Activated naive CD4-positive, alpha-beta T cell (primary cell): ENCODE measurements at places on chromosomes 5 and 9.
A peak's percentile ranks its signal among the peaks of the same experiment; 100 is the strongest.

DNA sequence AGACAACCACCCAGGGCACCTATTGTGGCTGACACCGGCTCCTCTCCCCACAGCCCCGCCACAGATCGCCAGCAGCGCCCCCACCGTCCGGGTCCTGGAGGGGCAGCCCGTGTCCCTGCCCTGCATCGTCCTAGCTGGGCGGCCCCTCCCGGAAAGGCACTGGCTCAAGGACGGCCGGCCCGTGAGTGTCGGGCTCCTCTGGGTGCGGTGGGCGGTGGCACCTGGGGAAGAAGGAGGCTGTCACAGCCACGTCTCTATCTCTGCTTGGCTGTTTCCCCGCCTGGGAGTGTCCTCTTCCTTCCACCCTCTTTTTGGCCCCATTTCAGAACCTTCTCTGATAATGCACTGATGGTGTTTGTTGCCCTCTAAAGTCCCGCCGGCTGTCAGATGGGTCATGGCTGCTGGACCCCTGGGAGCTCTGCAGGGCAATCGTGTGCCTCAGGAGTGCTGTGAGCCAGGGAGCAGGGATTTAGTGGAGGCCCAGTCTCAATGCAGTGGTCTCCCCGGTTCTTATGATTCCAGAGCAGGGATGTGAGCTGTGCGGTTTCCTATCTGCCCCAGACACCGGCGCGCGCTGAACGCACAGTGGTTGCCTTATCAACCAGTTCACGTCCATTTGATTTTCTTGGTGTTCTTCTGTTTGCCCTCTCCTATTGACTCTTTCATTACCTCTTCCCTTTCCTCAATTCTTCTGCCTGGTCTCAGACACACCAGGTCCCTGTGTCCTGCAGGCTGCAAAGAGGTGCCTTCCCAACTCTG is 55.3 kb downstream of the HMCN2 start:
- DNase-seq = no peak

- no peak for DNase-seq
These were observed 69.0 kb downstream of the SLC28A3 start for GRCh38 chr9:84271531-84271900.

DNA sequence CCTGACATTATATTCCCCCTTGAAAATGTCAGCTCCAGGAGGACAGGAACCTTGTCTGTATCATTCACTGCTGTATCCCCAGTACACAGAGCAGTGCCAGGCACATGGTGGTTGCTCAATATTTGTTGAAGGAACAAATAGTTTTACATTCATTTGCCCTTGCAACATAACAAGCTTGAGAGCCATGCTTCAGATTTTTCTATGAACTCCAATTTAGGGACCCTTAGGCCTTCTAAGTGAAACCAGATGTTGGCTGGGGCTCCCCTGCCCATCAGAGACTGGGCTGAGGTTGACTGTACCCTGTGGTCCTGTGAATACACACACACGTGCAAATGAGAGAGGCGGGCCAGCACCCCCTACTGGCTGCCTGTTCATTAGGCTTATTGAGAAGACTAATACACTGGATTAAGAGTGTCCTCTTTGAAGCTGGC is 214.9 kb upstream of the WWC1 start:
- no peak for DNase-seq

DNA sequence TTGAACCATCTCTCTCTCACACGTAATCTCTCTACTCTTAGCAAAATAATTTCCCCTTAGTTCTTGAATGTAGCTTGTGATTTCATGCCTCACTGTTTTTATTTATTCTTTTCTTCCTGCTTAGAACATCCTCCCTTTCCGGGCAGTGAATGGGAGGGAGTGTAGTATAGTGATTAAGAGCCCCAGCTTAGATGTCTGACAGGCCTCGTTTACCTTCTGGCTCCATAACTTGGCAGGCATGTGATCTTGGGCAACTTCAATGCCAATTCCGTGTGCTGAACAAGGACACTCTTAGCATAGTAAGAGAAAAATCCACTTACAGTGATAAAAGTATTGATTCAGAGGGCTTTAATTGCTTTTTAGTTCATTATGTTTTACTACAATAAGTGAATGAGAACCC is 96.3 kb upstream of the TNPO1 start:
- no peak for DNase-seq

DNA sequence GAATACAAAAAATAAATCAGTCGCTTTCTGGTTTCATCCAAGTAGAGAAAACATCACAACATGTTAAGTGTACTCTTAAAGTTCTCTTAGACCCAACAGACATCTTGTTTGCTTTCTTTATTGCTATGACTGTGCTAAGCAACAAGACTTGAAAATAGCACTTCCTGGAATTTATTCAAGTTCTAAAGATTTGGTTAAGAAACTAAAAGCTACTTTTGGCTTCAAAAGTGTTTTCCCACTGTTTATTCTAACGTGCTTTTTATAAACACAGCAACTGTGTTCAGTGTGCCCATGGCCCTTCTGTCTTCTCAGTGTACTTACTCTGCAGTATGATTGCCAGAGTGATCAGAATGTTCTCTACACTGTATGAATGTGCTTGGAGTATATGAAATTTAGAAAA is 109.8 kb downstream of the GIN1 start:
- no peak for DNase-seq

- no peak for DNase-seq
These were observed 15.5 kb downstream of the ADAMTS16 start for GRCh38 chr5:5155617-5156016.

GRCh38 chr5:168446983-168447619 is 39.2 kb upstream of the RARS1 start:
- DNase-seq = no peak

DNA sequence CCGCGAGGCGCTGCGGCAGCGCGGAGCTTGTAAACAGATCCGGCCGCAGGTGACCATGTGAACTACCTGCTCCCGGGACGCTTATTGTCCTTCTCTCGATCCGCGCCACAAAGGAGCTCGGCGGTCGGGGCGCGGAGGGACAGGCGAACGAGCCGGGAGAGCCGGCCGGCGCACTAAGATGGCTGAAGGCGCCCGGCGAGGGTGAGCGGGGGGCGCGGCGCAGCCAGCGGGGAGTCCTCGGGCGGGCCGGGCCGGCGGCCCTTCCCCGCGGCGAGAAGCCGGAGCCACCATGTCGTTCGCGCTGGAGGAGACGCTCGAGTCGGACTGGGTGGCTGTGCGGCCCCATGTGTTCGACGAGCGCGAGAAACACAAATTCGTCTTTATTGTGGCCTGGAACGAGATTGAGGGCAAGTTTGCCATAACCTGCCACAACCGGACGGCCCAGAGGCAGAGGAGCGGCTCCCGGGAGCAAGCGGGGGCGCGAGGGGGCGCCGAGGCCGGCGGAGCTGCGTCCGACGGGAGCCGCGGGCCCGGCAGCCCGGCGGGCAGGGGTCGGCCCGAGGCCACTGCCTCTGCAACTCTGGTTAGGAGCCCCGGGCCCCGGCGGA is 535 bp downstream of the JMY start:
- DNase-seq = peak; percentile 26

DNA sequence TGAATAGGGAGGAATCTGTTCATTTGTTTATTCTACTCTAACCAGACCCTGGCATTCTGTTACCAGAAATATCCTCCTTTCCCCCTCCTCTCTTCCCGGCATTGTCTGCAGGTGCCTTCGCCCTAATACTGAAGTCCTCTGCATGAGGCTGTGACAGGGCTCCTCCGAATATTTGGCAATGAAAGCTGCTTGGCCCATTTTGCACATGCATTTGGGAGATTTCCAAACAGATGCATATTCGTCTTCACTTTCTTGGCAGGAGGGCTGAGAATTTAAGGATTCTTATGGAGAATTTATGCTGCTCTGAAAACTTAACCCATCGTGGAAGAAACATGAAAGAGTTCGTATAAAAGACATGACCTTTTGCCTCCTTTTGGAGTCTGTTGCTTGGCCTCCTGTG is 484.0 kb downstream of the ZNF608 start:
- no peak for DNase-seq

- no peak for DNase-seq
These were observed 139.5 kb upstream of the C9orf72 start for GRCh38 chr9:27712806-27713205.

- DNase-seq = no peak
These were observed 28.6 kb upstream of the SELENOP start for GRCh38 chr5:42840269-42840668.

DNA sequence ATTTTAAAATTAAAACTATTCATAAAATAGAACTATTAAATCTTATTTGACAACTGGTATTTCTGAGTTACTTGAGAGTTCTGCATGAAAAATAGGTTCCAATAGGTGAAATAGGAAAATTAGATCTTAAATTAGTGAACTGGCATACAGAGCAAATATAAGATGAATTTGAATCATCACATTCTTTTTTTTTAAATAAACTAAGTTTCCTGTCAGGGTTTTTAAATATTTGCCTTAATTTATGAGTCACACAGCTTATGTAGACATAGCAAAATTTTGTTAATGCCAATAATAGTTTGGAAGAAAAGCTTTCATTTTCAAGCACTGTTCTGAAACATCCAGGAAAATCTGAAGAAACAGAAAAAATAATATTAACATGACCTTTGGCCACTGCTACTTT is 311.7 kb upstream of the HAPLN1 start:
- DNase-seq = no peak

- DNase-seq = no peak
These were observed 849 bp upstream of the IFT74 start for GRCh38 chr9:26955222-26955903.

GRCh38 chr5:116076496-116076895 is 8.3 kb upstream of the COMMD10 start:
- DNase-seq = no peak

GRCh38 chr5:143219696-143220095 is 183.8 kb downstream of the NR3C1 start:
- DNase-seq = no peak

DNA sequence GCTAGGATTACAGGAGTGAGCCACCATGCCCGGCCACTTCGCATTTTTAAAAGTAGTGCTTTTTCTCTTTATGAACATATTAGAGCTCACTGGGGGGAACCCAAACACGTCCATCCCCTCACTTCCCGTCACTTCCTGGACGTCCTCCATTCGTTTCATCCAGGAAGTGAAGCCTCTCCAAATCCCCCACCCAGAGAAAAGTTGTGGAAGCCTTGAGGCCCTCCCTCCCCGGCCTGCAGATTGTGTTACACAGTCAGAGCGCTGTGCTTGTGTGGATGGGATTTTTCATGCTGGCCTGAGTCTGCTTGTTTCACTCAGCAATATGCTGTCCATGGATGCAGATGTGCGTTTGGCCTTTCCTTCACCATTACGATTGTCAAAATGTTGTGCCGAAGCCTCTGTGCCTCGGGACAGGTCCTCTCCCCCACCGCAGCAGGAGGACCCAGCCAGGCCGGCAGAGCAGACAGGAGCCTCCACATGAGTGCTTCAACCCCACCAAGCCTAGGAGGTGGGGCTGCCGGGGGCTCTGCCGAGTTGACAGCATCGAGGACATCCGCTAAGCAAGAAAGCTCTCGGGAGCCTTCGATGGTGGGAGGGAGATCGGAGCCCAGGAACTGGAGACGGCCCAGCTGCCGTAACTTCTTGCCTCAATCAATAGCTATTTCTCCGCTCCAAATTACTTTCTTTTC is 121.6 kb upstream of the PPP1R26 start:
- no peak for DNase-seq

DNA sequence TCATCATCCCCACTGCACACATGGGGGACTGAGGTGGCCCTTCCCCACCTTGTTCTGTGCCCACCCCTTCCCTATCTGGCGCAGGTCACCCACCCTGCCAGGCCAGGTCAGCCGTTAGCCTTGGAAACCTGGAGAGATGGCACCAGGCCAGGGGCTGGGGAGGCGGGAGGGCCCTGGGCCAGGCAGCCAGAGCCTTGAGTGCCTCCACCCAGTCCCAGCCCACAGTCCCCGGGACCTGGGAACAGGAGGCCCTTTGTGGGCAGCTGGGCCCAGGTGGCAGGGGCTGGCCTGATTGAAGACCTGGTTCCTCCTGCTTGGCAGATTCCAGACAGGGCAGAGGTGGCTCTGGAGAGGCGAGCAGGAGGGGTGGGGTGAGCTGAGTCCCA is 70.6 kb downstream of the LRSAM1 start:
- no peak for DNase-seq
